ENCODE measurements at places on chromosomes 12 and 14.

GRCh38 chr14:32414808-32415255 lies 85.7 kb downstream of the AKAP6 start:
- no peak for DNase-seq

GRCh38 chr12:111600205-111600642 lies 1.1 kb upstream of the ATXN2 start:
- no peak for DNase-seq

GRCh38 chr14:93331728-93332396 lies 974 bp downstream of the BTBD7 start:
- DNase-seq = no peak

- no peak for DNase-seq
Observed at GRCh38 chr14:64891839-64892375, 12.2 kb upstream of the SPTB start.

- DNase-seq = no peak
Observed at GRCh38 chr14:56580221-56580711, 668 bp downstream of the TMEM260 start.

DNA sequence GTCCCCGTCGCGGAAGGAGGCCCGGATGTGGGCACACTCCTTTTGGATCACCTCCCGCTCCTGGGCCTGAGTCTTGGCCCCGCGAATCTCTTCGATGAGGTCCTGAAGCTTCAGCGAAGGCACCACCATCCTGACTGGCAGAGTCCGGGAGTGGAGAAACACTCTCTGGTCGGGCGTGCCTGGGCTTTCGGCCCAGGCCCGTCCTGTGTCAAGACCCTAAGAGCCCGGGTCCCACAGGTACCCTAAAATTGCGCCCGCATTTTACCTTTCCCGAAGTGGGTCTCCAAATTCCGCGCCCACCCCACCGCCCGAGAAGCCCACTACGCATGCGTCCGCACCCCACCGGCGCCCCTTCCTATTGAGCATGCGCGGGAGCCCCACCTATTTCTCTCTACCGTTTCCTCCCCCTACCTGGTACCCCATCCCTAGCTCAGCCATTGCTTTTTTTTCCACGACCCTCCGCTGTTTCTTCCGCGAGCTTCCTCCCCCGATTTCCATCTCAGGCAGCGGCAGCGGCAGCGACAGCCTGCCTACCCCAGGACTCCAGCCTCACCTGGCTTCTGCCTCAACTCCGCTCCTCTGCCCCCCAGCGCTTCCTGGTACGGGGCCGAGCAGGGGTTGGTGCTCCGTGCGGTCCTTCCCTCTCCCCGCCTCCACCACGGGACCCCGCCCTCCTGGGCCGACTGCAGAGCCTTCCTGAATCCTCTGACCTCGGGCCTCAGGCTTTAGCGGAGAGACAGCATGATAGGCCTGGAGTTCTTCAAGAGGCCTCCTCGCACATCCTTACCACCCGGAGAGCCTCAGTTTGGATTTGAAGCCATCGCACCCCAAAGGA lies at the start of gene AP1G2:
Gene AP1G2 (minus strand): TSS at position 606 of the 835 bp plus-strand sequence. CDS start 477 bp downstream, at position 129.
- DNase-seq = peak; percentile 43

DNA sequence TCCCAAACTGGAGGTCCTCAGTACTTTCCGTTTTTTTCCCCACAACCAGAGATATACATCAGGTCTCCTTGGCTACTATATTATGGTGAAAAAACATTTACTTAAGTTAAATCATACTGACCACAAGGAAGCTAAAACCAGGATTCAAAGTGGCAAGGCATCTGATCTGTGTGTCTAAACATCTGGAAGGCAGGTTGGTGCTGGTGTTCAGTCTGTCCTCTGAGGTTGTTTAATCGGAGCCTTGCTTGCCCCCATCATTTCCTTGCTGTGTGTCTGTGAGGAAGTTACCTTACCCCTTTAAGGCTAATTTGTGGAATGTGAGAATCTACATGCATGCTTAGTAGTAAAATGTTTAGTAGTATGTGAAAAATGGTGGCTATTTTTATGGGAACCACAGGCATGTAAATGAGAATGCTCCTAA lies 75.6 kb downstream of the GALNT4 start:
- no peak for DNase-seq

GRCh38 chr12:104521731-104522130 lies 65.0 kb downstream of the CHST11 start:
- DNase-seq = no peak

GRCh38 chr14:35752380-35752779 lies 56.7 kb downstream of the RALGAPA1 start:
- DNase-seq = no peak

GRCh38 chr12:111379942-111380554 lies 11.2 kb upstream of the PHETA1 start:
- no peak for DNase-seq

DNA sequence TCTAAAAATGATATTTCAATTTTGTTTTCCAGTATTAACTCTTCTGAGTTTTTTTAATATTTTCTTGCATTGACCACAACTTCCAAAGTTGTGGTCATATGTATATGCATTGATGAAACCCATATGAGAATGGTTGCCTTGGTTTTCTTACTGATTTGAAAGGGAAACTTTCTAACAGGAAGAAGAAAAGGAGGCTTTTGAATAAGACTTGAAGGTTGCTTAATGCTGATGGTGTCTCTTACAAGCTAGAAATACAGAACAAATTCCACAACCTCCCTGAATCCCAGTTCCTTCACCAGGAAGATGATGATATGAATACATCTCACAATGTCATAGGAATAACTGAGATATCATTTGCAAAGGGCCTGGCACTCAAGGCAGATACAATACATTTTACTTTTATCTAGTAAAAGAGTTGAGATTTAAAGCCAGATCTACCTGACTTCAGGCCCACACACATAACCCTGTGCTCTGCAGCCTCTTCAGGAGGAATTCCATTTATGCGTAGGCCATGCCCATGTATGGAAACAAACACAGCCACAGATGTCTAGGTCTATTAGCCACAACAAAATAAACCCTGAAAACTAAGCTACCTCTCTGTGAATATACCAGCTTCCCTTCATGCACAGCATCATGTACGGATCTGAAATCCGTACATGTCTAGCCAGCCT lies 165.4 kb upstream of the PLEKHG7 start:
- DNase-seq = no peak

GRCh38 chr12:85985996-85986395 lies 111.9 kb downstream of the NTS start:
- no peak for DNase-seq

GRCh38 chr12:7441216-7441615 lies 2.7 kb downstream of the CD163L1 start:
- no peak for DNase-seq
